ENCODE measurements at places on chromosomes 3 and 15.

- no peak for DNase-seq
Observed at GRCh38 chr15:31309893-31310606, 16.6 kb upstream of the KLF13 start.

DNA sequence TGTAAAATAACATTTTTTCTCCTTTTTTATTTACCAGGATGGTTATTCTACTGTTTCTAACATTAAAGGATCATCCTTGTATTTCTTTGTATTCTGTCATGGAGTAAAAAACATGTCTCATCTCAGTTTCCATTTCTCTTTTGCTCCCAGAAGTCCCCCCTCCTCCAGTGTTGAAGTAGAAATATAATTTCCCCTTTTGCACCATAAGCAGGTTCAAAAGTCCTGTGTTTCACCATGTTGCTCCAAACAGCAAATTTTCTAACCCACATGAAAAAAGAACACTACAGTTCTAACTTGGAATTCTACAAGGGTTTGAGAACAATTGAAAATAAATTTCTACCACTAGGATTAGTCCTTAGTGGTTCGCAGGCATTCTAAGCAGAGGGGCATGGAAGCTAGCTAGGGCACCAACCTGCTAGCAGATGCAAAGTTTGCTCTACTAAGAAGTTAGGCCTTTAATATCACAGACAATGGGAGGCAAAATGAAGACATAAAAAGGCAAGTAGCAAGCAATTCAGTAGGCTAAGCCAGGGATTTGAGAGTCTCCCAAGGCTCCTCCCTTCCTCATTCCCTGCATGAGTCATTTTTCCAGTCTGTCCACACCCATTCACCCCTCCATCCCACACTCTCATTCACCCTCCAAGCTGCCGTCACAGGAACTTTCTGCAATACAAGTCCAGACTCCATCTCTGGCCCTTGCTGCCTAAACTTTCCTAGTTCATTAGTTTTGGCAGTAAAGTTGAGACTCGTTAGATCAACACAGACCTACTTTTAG, 2.3 kb upstream of the MBNL1 start:
- DNase-seq: no peak

- DNase-seq: no peak
Observed at GRCh38 chr3:69579306-69580041, 159.8 kb upstream of the MITF start.

DNA sequence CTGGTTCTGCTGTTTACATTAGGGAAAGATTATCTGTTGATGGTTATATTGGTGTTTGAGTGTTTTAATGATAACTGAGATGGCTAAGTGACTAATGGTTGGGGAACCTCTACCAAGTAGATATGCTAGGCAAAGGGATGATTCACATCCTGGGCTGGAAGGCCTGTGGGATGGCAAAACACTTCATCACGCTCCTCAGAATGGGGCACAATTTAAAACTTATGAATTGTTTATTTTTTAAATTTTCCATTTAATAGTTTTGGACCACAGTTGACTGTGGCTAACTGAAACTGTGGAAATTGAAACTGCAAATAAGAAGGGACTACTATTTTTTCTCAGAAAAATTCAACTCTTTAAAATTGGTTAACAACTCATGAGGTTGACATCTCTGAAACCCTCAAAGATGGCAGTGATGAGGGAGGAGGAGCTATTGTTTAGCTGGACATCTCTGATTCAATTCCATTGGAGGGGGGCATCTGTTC, 100.5 kb upstream of the ZBED2 start:
- no peak for DNase-seq

DNA sequence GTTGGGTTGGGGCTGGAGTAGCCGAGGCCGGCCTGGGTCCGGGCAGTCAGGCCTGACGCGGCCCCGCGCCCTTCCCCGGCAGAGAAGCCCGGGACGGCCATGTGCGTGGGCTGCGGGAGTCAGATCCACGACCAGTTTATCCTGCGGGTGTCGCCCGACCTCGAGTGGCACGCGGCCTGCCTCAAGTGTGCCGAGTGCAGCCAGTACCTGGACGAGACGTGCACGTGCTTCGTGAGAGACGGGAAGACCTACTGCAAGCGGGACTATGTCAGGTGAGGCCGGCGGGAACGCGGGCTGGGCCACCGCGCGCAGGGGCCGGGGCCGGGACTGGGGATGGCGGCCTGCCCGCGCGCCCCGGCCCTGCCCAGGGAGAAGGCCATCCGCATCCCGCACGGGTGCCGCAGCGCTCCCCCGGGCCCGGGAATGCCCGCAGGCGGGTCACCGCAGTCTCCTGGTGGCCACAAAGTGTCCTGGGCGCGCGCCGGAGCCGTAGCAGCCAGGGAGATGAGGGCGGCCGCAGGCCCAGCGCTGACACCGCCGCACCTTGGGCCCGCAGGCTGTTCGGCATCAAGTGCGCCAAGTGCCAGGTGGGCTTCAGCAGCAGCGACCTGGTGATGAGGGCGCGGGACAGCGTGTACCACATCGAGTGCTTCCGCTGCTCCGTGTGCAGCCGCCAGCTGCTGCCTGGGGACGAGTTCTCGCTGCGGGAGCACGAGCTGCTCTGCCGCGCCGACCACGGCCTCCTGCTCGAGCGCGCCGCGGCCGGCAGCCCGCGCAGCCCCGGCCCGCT, 1.3 kb downstream of the ISL2 start:
- no peak for DNase-seq

- no peak for DNase-seq
Observed at GRCh38 chr15:62093809-62094208, 27.0 kb downstream of the C2CD4A start.

DNA sequence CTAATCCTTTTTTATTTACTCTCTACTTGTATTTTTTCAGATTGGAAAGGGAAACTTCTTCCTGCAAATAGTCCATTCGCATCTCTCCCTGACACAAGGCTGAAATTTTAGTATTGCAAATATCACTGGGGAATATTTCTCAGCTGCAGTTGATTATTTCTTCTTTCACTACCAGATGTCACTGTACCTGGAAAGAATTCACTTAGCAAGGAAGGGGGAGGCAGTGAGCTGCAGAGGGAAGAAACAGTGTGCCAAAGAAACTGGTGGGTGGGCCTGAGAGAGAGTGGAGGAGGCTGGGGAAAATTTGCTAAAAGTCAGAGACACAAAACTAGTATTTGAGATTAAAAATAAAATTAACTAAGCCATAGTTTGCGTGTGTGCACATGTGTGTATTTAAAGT, 142.3 kb upstream of the STT3B start:
- DNase-seq: no peak

GRCh38 chr15:71400294-71400693, 285.0 kb downstream of the THSD4 start:
- DNase-seq: no peak

- DNase-seq: no peak
Observed at GRCh38 chr3:34421762-34422161, 623.3 kb downstream of the PDCD6IP start.

GRCh38 chr15:89360294-89360971, 25.8 kb upstream of the POLG start:
- no peak for DNase-seq

- DNase-seq: no peak
Observed at GRCh38 chr3:99939876-99940275, 122.2 kb downstream of the CMSS1 start.

- DNase-seq: no peak
Observed at GRCh38 chr15:101089579-101090427, 162.0 kb downstream of the CHSY1 start.

DNA sequence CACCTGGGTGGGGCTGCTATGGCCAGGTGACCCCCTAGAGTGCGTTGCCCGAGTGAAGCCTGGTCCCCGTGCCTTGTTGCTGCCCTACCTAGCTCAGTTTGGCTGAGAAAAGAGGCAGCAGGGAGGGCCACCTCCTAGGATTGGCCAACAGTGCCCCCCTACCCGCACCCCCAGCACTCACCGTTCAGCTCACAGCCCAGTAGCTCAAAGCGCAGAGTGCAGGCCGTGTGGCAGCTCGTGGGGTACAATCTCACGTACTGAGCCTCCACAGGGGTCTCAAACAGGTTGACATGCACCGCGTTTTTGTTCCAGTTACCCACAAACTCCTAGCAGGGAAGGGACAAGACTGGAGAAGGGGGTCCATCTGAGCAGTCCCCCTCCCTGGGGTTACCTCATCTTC, 7.6 kb downstream of the MFGE8 start:
- DNase-seq: no peak

DNA sequence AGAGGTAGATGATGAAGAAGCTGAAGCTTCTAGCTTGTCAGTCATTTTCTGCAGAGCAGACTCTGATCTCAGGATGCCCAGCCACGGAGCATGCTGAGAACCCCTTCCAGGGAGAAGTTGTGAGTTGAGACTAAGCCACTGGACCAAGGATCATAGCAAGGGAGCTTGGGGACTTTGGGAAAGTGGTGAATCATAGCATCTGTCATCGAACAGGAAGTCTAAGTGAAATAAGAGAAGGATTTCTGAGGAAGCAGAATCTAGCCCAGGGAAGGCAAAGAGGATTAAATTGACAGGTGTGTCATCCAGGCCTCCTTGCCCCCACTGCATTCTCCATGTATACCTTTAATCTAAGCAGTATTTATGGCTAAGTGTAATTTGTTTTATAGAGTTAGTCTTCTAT, 71.8 kb upstream of the TMEM108 start:
- no peak for DNase-seq

GRCh38 chr15:69032031-69032430, 17.5 kb downstream of the NOX5 start:
- DNase-seq: no peak

DNA sequence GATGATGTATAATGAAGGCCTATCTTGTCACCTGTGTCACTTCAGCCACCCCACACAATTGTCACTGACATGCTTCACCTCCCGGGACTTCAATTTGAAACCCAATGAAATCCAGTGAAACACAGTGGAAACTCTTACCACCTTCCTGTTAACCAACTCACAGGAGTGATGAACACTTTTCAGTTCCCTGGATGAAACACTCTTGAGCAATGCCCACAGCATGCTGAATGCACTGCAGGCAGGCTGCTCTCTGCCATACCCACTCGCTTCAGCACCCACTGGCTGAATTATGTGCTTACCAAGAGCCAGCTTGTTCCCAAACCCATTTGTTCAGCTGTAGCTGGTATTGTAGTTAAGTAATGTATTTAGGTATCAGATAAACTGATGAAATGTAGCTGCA, 47.0 kb downstream of the MAP2K1 start:
- DNase-seq: no peak

GRCh38 chr3:100124201-100124761, 10.0 kb upstream of the FILIP1L start:
- DNase-seq: no peak

DNA sequence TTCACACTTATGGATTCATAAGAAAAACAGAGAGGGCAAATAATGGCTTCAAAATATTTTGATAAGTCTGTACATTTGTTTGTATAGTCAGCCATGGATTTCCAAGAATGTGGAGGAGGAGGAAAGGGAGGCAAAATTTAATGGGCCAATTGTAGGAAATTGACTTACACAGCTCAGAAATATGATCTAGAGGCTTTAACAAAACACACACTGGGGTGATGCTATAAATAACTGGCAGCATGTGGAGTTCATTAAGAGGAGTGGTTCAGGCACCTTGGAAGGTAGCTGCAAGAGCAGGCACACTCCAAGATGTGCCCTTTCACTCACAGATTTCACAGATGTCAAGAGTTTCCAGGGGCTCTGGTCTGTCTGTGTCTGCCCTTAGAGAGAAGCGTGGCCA, 193.4 kb upstream of the RASGRP1 start:
- peak; percentile 0 for DNase-seq

DNA sequence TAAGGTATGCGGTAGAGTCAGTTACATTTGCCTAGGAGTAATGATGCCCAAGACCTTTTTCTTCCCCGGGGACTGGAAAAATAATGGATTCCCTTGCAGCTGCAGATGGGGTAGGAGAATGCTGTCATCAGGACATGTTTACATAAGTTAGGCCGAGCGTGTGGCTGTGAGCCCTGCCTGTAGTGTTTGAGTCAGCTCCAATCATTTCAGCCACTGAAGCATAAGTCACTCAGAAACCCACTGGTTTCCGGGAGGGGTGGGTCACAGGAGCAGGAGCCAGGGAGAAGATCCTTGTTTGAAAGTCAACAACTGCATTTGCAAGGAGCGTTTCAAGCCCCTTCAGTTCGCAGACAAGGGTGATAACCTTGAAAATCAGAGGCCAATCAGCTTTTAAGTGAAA, 562.3 kb downstream of the MCTP2 start:
- peak; percentile 10 for DNase-seq

DNA sequence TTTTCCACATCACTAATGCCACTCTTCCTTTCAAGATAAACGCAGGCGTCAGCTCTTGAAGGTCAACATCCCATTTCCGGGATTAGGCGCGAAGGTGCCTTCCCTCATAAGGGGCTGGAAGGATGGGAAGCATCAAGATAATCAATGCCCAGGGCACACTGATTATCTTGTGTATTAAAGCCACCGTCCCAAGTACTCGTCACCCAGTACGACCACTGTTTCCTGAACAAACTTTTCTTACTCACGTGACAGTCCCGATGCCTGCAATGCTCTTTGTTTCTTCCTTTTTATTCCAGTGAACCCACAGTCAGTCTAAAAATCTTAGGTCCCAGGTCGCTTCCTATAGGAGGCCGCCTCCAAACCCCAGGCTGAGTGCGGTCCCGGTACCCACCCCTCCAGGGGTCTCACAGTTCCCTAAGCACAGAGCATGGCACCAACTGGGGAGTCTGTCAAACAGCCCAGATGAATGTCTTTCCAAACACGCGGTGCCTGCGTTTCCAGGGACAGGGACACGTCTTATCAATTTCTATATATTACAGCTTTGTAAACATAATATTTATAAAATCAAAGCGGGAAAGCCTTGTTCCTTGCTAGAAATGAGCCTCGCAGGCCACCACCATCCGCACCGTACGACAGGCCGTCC, 589 bp downstream of the ANAPC13 start:
- DNase-seq: peak; percentile 68

DNA sequence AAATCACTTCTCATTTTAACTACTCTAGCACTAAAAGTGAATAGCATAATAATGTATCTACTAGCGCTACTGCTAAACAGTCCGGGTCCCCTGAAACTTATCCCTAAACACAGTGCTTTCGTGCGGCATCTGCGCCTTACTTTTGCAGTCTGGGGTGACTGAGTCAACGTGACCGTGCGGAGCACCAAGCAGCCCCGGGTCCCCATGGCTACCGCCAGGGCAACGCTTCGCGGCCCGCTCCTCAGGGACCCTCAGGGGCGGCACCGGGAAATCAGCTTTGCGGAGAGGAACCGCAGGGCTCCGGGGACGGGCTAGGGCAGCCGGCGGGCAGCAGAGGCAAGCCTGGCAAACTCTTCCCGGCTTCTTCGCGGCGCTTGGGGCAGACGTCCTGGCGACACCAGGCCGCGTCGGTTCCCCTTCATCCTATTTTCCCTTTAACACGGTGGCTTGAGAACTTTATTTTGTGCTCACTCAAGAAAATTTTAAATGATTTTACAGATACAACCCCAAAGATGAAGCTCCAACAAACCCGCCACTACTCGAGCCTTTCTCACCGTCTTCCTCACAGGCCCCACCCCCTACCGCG, 757 bp upstream of the DIPK2A start:
- peak; percentile 93 for DNase-seq

DNA sequence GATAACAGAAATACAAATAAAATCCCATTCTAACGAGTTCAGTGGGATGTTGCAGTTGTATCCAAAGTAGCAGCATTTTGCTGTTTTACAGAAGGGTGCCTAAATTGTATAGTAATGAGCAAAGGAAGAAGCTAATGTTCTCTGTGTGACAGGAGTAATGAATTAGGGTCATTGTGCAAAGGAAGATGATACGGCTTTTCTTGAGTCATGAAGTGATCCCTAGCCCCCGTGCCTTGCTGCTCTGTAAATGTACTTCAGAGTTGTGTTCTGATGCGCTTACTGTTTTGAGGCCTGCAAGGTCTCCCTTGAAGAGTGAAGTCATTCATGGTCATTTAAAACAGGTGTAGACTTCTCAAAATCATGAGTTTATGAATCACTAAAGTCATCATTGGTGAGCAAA, 37.9 kb downstream of the ATP1B3 start:
- DNase-seq: no peak

- peak; percentile 69 for DNase-seq
Observed at GRCh38 chr3:138775254-138775595, 59.5 kb downstream of the PIK3CB start.
